Head of caudate nucleus (tissue), 42 donors: ENCODE measurements at places on chromosomes 12 and 14.

DNA sequence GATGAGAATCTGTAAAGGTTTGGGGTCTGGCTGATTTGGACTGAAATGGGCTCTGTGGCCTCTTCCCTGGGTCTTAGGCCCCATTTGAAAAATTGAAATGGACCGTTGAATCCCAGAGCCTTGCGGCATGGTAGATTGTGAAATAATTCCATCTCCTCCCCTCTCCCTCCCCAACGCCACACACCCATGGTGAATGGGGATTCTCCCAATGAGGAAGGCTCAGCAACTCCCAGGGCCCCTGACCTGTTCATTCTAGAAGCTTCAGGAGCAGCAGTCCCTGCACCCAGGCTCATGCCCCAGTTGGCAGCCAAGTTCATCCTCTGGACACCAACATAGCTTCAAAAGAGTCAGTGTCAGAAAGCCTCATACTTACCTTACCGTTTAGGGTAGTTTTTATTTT lies 217.4 kb downstream of the ZFP36L1 start:
- DNase-seq, result no peak

- DNase-seq, result peak; percentile 7
These were observed 190.2 kb downstream of the FSCB start for GRCh38 chr14:44316647-44317440.

- no peak for DNase-seq
These were observed 26.1 kb downstream of the PRPF40B start for GRCh38 chr12:49649445-49649844.

GRCh38 chr12:132393991-132394949 lies 64.9 kb upstream of the GALNT9 start:
- DNase-seq, result no peak

DNA sequence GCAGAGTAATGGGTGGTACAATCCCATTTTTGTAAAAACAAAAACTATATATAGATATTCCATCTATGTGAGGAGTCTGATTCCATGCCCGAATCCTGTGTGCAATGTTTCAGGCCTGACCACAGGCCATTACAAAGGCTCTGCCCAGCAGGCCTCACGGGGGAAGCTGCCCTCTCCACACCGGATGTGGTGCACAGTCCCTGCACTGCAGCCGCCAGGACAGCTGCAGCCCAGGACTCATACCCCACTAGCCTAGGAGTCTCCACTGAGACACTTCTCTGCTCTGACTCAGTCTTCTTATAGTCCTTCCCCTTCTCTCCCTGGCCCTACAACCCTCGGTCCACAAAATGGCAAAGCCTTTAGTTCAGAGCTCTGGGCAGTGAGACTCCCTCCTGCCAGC lies 190.4 kb downstream of the PPM1H start:
- no peak for DNase-seq

DNA sequence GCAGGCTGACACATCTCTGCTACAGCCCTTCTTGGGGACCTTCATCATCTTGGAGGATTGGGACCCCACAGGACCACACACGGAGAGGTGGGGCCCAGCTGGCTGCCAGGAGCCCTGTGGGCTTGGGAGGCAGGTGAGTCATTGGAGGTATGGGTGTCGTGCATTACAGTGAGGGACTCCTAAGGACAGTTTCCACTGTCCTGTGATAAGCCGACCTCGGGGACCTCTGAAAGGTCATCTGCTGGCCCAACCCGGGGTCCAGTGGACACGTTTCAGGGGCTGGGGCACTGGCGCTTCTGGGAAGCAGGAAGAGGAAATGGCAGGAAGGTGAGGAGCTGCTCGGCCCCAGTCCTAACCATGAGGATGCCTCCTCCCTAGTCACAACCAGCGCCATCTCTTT lies 238.0 kb downstream of the BCL11B start:
- no peak for DNase-seq

GRCh38 chr14:70885343-70886022 lies 21.8 kb upstream of the PCNX1 start:
- no peak for DNase-seq

GRCh38 chr14:22837114-22837749 lies 847 bp downstream of the MMP14 start:
- peak; percentile 47 for DNase-seq

GRCh38 chr14:44759277-44759676 lies 202.5 kb downstream of the KLHL28 start:
- DNase-seq, result no peak

- no peak for DNase-seq
These were observed 15.9 kb downstream of the PLEKHG3 start for GRCh38 chr14:64720131-64720576.

DNA sequence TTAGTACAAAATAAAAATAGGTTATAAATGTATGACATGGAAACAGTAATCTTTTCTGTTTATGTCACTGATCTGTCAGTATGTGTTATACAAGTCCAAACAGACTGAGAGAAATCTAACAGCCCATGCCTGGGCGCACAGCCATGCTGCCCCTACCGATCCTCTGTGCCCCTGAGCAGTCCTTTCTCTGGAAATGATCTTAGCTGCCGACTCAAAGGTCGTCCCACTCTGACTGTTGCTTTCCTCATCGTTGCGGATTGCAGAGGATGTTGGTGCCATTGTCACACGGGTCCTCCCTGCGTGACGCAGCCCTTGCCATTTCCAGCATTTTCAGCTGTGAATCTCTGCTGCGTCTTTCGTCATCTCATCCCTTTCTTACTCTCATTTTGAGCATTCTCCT lies 82.9 kb upstream of the DYNC1H1 start:
- no peak for DNase-seq

- no peak for DNase-seq
These were observed 58.7 kb downstream of the POLR3B start for GRCh38 chr12:106416273-106416672.

- DNase-seq, result peak; percentile 45
These were observed 16.9 kb downstream of the PPP1R36 start for GRCh38 chr14:64566651-64567122.

GRCh38 chr12:102756530-102756929 lies 160.5 kb downstream of the PAH start:
- no peak for DNase-seq

DNA sequence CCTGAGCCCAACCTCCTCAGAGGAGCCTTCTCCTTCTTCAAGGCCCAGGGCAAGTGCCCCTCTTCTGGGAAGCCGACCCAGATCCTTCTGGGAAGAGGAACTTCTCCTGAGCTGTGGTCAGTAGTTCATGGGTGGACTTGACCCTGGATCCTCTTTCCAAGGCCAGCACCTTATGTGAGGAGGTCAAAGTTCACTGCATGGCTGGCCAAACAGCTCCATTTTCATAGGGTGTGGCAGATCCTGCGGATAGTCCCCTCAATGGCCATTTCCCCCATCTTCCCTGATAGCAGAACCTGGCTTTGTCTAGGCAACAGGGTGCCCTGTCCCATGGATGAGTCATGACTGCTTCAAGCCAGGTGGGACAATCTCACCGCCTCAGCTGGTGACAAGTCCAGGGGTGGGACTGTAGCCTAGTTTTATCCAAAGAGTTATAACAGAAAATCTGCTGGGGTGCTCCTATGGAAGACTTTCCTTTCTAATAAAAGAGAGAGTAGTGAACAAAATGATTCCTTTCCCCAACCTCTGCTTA lies 10.4 kb downstream of the ASB2 start:
- DNase-seq, result no peak

GRCh38 chr14:104148433-104149277 lies 10.3 kb downstream of the KIF26A start:
- no peak for DNase-seq

GRCh38 chr12:4027412-4027811 lies 154.2 kb upstream of the PARP11 start:
- DNase-seq, result no peak

DNA sequence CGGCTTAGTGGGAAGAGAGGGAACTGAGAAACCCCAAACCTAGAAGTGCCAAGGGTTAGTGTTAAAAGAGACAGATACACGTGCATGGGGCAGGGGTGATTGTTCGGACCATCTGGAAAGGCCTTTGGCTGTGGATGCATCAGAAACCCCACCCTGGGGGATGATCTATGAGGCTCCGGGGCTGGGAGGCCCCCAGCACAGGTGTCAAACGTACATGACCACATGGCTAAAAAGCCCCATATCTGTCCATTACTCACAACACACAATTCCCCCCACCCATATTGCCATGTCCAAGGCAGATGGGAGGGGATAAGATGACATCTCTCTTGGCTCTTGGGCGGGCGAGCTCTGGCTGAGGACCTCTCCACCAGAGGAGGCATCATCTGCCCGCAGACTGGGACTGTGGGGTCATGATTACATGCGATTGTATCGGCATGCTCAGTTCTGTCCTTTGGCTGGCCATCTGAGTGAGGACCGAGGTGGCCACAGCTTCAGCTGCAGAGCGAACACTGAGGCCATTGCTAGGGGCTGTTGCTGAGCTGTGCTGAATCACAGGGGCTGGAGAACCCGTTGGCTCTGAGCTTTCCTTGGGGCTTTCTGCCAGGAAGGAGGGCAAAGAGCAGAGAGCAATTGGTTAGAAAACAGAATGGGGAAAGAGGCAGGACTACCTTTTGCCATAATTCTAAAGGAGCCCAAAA lies 9.6 kb upstream of the NPFF start:
- no peak for DNase-seq

DNA sequence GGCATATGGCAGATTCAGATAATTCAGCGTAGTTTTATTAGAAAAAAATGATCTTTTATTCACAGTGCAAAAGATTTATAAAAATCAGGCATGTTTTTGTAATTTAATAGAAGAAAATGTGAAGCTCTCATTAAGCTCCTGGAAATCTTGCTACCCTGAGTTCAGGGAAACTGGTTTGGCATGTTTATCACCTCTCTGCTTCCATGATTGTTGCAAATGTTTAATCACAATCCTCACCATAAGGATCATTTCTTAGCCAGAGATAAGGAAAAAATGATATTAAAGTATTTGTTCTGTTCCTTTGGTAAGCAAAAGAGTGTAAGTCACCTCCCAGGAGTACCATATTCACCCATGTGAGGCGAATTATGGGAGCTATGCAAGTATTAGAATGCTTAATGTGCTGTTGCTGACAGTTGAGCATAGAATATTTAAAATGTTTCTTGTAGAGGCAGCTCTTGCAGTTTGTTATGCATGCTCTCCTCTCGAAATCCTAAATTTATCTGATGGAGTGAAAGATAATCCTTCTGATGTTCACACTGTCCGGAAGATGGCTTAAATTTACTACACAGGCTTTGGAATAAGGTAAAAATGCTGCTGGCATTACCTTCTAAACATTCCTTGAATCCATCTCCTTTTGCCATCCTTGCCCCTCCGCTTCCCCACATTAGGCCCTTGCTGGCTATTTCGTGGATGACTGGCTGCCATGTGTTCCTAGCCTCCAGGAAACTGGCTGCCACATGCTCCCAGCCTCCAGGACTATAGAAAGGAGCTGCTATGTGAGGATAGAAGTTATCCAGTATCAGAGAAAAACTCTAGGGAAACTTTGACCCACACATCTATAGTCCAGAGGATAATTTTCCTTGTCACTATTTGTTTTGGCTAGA lies 115.8 kb upstream of the CCDC198 start:
- DNase-seq, result no peak

DNA sequence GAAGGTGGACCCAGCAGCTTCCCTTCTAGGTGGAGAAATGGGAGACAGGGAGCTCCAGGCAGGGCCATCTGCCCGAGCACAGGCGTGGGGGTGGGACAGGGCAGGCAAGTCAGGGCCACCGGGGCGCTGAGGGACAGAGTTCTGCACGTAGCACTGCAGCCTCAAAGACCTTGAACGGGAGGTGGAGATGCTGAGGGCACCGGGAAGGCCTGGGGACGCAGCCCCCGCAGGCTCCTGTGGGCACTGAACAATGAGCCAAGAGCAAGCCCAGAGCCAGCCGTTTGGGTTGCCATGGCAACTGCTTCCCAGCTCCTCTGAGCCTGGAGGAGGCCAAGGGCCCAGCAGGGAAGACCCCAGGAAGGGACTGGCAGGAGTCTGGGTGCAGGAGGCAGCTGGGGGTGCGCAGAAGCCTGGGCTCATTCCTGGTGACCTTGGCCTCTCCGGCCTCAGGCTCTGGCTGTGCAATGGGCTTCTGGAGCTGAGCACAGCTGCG lies 3.4 kb downstream of the LBHD2 start:
- no peak for DNase-seq

GRCh38 chr12:117674313-117674712 lies 294.5 kb downstream of the KSR2 start:
- DNase-seq, result no peak
